SK-N-SH treated with all-trans-retinoic acid at 6 μM for 48 hours (cell line): ENCODE measurements at places on chromosomes 2 and 18.

DNA sequence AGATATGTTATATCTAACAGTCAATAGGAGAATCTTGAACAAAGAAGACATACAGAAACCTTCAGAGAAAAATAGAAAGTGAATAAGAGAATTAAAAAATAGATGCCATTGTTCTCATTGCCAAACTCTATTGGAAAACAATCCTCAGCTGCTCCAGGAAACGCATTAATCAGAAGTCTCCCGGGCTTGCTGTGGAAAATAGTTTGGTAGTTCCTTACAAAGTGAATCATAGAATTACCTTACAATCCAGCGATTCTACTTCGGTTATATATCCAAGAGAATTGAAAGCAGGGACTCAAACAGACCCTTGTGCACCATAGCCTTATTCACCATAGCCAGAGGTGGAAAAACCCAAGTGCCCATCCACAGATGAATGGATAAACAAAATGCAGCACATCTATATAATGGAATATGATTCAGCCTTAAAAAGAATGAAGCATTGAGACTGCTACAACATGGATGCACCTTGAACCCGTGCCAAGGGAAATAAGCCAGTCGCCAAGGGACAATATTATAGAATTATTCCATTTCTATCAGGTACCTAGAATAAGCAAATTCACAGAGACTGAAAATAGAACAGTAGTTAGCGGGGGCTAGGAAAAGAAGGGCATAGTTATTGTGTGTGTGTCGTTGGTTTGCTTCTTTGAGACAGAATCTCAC, 21.9 kb upstream of the CHRNA1 start:
- ATAC-seq: no peak

GRCh38 chr2:165864296-165864695, 70.2 kb upstream of the GALNT3 start:
- ATAC-seq: no peak

DNA sequence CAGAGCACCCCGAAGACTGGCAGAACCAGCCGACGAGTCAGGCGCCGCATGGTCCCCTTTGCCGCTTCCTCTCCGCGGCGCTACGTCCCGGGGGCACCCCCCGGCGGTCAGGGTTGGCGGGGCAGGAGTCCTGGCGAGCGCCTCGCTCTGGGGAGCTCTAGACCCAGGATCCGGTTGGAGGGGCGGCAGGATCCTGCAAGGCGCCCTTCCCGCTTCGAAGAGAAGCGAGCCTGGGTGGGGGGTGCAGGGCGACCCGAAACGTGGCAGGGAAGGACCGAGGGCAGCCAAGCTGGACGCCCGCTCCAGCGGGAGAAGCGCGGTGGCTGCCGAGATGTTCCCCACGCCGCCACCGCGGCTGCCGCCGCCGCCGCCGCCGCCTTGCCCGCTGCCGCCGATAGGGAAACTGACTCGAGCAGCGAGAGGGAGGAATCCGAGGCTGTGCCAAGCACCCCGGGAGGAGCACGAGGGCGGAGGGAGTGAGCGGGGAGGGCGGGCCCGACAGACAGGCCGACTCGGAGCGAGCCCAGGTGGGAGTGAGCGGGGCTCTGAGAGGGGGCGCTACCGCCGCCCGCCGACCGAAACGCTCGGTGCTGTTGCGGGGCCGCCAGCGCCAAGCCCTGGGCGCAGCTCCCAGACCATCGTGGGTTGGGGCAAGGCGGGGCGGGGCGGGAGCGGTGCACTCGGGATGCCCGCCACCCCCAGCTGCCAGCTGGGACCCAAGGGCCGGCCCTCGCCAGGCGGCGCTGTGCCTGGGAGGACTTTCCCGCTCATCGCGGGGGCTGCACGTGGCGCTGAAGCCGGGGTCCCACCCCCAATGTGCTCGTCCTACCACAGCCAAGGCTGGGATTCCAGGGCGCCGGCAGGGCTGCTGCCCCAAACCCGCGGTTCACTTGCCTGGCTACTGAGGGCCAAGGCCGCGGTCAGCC, at the start of gene GALNT14:
TSS of gene GALNT14 (minus strand) at position 404 of the 926 bp plus-strand sequence. CDS start at position 50, 354 bp downstream.
- ATAC-seq: peak; percentile 83

DNA sequence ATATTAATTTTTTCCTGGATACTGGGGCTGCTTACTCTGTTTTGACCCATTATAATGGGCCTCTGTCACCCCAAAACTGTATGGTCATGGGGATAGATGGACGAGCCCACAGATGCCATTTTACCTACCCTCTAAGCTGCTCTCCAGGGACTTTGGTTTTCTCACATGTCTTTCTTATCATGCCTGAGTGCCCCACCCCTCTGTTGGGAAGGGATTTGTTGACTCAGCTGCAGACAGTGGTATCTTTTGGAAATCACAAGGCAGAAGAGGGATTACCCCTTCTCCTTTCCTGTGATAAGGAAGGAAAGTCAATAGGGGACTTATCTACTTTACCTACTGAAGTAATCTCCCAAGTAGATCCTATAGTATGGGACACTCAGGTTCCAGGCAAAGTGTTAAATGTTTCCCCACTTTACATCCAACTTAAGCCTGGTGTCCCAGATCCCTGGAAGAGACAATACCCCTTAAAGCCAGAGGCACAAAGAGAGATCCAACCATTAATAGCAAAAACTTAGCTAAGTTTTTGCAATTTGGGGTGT, 182.7 kb downstream of the RNF152 start:
- ATAC-seq: no peak

DNA sequence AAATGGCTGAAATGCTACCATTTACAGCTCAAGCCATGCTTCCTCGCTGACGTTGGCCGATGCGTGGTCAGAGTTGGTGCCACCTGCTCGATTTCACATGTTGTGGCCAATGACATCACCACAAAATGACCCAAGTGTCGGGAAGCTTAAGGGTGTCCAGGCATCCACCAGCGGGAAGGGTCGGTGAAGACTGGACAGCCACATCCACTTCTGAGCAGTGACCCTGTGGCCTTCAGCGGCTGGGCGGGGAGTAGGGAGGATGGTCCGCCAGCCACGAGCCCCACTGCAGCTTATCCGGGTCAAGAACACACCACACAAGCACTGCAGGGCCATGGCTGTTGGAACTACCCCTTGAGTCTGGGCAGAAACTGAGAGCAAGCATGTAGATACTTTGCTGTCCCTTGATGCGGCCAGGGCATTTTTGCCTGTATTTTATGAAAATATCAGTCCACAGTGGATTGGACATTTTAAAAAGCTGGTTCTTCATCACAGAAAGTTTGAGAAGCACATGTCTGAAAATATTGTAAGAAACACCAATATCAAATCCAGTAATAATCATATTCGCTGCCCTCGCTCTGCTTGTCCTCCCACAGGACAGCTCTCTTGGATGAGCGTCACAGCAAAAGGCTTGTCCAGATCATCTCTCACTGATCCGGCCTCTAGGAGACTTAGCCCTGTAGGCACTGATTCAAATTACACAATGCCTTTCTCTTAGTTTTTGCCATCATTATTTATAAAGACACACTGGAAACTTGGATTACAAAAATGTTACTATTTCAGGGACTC, 174.0 kb downstream of the TWIST2 start:
- ATAC-seq: no peak

DNA sequence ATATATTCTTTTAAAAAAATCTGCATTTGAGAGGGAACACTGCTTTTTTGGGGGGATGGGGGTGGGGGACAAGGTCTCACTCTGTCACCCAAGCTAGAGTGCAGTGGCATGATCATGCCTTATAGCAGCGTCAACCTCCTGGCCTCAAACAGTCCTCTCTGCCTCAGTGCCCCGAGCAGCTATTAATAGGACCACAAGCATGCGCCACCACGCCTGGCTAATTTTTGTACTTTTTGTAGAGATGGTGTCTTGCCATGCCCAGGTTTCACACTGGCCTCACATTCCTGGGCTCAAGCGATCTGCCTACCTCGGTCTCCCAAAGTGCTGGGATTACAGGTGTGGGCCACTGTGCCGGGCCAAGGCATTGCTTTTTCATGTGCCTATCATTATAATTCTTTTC, 154.2 kb downstream of the ATAD2B start:
- ATAC-seq: no peak

DNA sequence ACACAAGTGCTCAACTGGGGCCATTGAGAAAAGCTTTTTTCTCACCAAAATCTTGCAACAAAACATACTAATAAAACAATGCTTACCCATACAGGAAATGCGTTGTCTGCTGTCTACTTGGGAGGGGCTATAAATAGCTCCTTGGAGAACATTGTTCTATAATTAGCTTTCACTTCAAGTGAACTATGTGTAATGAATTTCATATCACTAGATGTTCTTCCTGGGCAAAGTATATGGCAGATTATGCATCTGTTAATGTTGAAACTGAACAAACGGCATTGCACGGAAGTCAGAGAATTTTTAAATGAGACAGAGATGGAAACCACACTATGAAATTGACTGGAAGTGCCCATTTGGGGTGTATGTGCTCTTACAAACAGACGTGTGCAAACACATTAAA, 6.4 kb upstream of the NPAS2 start:
- peak; percentile 31; the same call in 1 of the 3 replicates for ATAC-seq

- no peak; the same call in 2 of the 3 replicates for ATAC-seq
Observed at GRCh38 chr2:3283206-3283605, 94.4 kb downstream of the EIPR1 start.

- no peak for ATAC-seq
Observed at GRCh38 chr2:216904974-216905373, 45.1 kb upstream of the TNP1 start.

DNA sequence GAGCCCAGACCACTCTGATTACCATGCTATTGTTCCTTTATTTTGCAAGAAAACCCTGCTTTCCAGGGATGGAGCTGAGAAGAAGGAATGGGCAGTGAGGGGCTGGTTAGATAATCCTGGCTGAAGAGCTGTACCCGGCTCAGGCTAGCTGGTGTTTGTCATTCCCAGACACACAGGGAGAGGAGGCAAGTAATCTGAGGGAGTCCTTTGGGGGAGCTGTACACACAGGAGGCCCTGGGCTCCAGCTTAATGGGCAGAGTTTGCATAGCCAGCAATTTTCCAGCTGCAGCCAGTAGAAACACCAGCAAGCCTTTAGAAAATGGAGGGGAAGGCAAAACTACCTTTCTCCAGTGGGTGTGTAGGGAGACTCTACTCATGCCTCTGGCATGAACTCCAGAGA, 259.3 kb downstream of the SOX11 start:
- ATAC-seq: no peak

GRCh38 chr18:27600245-27600644, 415.1 kb upstream of the CHST9 start:
- no peak for ATAC-seq

DNA sequence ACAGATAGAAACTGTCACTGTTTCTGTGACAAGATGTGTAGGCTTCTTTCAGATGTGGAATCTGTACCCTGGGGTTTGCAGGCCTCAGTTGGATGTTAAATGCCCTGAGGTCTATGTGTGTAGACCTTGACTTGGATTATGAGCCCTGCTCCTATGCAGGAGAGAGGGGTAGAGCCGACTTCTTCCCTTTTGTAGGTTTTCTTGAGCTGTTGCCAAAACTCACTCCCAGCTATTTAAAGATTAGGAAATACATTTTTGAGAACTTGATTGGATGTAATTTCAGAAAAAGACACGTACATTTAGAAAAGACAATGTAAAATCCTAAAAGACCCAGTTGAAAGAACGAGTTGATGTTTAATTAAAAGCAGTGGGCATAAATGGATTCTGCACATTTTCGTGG, 374.8 kb downstream of the SLC4A3 start:
- ATAC-seq: peak; percentile 12; the same call in 1 of the 3 replicates

DNA sequence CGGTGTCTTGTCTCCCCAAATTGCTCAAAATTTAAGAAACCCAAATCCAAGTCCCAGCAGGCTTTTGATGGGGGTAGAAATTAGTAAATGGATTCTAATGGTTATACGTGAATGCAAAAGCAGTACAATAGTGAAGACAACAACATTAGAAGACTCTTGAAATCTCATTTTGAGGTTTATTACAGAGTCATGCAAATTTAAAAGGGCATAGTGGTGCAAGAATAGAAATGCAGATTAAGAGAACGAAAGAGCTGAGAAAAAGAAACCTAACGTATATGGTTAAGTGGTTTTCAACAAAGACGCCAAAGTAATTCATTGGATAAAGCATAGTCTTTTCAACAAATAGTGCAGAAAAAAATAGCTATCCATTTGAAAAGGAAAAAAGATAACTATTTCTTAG, 33.2 kb upstream of the CXXC1 start:
- ATAC-seq: no peak

DNA sequence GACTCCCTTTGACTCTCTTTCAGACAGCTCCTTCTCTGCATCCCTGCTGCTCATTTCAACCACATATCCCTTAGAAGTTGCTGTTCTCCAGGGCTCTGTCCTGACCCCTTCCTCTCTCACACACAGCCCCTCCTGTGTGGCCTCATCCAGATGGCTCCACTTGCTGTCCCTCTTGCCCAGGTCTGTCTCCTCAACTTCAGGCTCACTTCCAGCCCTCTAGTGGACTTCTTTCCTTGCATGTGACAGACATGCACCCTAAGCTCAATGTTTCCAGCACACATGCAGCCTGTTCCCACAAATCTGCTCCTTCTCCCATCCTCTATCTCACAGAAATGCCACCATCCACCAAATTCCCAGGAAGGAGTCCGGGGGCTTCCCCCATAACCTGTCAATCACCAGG, 9.0 kb upstream of the MRPL19 start:
- 0 out of 3 replicates have a peak, but pooled peaks have one; percentile 6 for ATAC-seq

DNA sequence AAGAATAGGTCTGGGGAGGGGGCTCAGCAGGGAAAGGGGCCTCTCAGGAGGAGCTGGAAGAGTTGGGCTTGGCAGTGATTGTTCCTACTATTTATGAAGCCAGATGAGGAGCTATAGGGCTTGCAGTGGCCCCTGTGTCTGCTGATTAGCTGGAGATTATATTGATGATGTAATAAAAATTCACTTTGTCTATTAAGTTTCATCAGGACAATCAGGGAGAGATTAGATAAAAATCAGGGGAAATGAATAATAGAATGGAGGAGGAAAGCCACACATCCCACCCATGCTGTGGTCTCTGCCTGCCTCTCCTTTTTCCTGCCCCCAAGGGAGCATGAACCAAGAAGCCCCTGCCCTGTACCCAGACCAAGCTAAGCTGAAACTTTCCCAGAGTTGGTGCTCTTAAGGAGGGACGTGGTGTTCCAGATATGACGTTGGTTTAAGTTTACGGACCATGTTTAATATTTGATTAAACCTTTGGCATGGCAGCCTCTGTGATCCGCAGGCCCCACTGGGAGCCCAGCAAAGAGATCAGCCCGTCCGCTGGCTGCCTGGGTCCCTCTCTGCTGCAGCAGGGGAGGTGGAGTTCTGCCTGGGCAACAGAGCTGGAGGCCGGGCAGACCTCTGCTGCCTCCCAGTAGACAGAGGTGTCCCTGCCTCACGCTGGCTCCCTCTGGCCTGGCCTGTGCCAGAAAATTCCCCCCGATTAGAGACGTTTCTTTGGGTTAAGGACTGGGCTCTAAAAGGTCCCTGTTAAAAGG, 15.3 kb downstream of the CELF4 start:
- ATAC-seq: no peak; the same call in 2 of the 3 replicates

GRCh38 chr2:53331667-53332066, 435.9 kb upstream of the CHAC2 start:
- ATAC-seq: no peak

- ATAC-seq: no peak
Observed at GRCh38 chr18:8662560-8663255, 42.6 kb upstream of the MTCL1 start.

- ATAC-seq: peak; percentile 18; the same call in 2 of the 3 replicates
Observed at GRCh38 chr18:50193796-50194630, 934 bp downstream of the MYO5B start.

DNA sequence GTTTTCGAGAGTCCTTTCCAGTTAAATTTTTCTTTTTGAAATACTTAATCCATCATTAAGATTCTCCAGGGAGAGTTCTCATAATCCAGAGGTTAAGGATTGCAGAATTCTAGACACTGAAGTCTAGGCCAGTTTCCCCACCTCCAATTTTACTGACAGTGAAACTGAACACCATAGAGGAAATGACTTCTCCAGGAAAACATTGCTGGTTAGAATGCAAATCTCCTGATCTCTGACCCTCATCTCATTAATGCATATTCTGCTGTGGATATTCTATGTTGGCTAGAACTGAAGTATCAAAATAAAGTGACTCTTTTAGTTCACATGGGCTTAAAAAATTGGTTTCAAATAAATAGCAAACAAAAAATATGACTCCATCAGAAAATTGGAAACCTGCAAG, 105.8 kb upstream of the UGP2 start:
- ATAC-seq: peak; percentile 50
